ENCODE measurements at places on chromosomes 7 and 10.

- DNase-seq, result no peak
Observed at GRCh38 chr7:72446131-72446530, 34.0 kb upstream of the CALN1 start.

- DNase-seq, result no peak
Observed at GRCh38 chr10:75347186-75347585, 54.4 kb downstream of the ZNF503 start.

- DNase-seq, result no peak
Observed at GRCh38 chr7:129017933-129018538, 36.9 kb downstream of the TNPO3 start.

DNA sequence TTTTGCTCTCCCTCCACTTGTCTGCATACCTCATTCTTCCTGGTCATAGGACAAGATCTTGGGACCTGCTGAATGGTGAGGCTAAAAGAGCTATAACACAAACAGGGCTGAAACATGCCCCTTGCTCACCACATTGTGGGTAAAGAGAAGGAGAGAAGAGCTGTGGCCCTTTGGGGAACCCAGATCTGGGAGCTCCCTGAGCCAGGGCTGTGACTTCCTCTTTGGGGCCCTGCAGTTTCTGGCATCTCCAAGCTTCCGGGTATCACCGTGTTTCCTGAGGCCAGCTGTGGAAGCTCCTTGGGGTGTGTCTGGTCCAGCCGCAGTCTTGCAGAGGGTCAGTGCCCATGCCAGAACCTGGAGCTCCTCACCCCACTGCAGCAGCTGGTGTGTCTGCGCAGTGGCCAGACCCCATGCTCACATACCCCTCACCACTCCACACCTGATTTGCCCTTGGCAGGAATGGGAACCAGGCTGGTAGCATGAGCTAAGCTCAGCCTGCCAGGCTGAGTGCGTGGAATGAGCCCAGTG is 34.0 kb downstream of the DKK1 start:
- no peak for DNase-seq

DNA sequence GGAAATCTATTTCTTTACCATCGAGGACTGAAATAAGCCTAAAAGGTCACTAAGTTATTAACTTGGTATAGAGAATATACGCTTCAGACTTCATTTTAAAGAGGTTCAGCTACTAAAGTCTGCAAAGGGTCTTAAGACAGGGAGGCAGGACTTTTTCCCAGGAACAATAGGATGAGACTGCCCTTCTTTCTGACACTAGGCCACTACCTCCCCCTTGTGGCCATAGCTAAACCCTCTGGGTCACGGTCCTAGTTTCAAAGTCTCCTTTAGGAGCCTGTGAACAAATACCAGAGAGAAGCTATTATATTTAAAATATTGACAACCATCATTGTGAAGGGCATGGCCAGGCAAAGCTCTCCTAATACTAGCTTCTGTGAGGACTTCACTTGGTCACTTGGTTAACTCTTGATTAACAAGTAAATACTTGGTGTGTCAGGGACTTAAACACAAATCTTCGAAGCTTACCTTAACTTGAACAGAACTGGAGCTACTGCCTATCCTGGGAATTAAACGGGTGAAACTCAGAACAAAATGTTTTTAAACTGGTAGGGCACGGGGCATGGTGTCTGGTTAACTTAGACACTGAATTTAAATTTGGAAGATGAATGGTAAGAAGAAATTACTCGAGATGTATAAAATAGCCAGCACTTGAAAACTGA is 75.6 kb downstream of the CCDC6 start:
- no peak for DNase-seq

DNA sequence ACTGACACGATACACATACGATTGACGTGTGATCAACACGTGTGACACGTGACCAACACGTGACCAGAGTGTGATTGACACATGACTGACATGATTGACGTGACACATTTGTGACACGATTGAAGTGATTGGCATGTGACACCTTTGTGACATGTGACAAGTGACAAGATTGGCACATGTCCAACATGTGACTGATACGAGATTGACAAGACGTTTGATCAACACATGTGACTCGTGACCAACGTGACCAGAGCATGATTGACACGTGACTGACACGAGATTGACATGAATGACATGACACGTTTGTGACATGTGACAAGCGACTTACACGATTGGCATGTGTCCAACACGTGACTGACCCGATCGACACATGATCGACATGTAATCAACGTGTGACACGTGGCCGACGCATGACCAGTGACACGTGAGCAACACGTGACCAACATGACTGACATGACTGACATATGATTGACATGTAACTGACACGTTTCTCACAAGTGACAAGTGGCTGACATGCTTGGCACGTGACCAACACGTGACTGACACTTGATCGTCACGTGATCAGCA is 22.0 kb downstream of the CRPPA start:
- DNase-seq, result no peak

DNA sequence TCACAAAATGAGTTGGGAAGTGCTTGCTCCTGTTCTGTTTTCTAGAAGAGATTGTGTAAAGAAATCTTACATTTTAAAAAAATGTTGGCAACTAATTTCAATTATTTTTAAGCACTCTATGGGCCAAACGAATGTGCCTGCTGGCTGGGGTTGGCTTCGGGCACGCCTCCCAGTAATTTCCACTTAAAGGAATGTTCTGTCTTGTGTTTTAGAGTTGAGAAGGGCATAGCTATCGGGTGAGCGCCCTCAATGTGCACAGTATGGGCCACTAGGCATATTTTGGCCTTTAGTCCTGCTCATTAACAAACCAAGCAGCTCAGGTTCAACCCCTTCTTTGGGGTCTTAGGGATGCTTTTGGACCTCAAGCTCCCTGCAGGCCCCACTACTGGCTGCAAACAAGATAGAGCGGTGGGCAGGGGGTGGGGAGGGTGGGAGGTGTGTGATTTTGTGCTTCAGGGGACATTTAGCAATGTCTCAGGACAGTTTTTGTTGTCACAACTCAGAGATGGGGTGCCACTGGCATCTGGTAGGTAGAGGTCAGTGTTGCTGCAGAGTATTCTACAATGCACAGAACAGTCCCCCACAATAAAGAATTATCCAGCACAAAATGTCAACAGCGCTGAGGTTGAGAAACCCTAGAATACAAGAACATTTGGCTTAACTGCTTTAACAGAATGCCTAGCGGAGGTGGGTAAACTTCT is 40.7 kb downstream of the TACC2 start:
- no peak for DNase-seq

DNA sequence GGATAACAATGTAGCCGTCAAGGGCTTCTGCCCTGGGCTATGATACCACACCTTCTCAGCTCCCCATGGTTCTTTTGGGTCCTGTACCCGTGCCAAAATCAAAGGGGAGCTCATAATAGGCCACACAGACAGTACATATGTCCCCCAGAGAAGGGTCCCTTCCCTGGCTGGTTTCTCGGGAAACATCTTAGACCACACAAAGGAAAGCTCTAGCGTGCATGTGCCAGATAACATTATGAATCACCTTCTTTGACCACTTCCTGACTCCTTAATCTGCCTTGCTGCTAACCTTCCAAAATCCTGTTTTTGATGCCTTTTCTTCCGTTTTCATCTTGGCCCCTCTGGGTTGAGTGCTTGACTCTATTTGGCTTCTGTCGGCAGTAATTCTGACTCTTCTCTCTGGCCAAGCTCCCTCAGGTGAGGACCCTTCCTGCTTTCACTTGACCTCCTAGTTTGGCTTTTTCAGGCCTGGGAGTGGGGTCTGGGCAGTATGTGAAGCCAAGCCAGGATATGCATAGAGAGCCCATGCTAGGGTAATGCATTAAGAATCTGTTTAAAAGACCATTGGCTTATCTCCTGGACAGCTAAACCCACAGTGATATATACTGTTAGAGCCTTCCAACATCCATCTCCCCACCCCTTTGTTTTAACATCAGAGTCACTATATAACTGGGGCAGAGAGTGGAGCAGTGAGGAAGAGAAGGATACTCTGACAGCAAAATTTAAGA is 84.8 kb downstream of the ANLN start:
- DNase-seq, result no peak

GRCh38 chr7:17659126-17659525 is 281.2 kb downstream of the SNX13 start:
- DNase-seq, result no peak

GRCh38 chr7:80410081-80410480 is 101.8 kb downstream of the GNAT3 start:
- no peak for DNase-seq

DNA sequence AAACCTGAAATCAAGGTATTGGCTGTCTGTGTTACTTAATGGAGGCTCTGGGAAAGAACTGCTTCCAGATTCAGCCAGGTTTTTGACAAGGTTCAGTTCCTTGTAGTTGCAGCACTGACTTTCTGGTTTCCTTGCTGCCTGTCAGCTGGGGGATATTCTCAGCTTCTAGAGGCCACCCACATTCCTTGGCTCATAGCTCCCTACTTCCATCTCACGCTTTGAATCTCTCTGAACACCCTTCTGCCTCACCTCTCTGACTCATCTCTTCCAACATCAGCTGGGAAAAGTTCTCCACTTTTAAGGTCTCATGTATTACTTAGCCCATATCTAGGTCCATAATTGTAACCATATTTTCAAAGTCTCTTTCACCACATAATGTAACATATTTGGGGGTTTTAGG is 22.9 kb upstream of the GPR22 start:
- DNase-seq, result no peak

GRCh38 chr7:13990984-13991790 is 1.7 kb upstream of the ETV1 start:
- peak; percentile 91 for DNase-seq

GRCh38 chr7:106279425-106280197 is 5.2 kb downstream of the NAMPT start:
- no peak for DNase-seq

GRCh38 chr10:91552274-91553095 is 80.4 kb downstream of the PPP1R3C start:
- DNase-seq, result no peak

DNA sequence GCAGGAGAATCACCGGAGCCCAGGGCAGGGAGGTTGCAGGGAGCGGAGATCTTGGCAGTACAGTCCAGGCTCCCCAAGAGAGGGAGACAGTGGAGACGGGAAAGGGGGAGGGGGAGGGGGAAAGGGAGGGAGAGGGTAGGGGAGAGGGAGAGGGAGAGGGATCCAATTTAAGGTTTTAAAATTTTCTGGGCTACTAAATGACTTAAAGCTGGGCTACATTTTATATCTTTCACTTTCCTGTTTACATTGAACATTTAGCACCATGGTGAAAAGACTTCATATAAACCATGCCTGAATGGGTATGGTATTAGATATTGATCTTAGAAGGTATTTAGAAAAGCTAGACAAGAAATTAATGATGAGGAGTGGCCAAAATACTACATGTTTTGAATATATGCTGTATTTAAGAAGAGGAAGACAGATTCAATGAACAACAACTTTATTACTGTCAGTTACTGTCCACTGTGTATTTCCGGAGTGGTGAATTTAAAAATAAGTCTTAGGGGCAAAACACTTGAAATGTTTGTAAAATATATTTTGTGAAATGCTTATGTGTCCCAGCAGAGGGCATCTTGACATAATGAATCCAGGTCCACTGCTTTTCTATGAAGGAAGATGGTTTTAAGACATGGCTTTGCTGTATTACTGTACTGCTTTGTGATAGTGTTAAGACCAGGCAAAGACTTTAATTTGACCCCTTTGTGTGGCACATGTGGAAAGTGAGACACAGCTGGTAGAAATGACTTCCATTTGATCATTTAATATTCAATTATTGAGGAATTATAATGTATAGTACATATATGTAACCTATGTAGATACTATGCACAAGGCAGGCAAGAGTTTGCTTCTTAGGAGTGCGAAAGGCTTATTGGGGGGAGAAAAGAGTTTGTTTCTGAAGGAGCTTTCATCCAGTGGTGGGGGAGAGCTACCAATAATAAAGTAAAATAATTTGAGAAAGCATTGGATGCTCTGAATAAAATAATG is 52.8 kb downstream of the NRF1 start:
- no peak for DNase-seq

DNA sequence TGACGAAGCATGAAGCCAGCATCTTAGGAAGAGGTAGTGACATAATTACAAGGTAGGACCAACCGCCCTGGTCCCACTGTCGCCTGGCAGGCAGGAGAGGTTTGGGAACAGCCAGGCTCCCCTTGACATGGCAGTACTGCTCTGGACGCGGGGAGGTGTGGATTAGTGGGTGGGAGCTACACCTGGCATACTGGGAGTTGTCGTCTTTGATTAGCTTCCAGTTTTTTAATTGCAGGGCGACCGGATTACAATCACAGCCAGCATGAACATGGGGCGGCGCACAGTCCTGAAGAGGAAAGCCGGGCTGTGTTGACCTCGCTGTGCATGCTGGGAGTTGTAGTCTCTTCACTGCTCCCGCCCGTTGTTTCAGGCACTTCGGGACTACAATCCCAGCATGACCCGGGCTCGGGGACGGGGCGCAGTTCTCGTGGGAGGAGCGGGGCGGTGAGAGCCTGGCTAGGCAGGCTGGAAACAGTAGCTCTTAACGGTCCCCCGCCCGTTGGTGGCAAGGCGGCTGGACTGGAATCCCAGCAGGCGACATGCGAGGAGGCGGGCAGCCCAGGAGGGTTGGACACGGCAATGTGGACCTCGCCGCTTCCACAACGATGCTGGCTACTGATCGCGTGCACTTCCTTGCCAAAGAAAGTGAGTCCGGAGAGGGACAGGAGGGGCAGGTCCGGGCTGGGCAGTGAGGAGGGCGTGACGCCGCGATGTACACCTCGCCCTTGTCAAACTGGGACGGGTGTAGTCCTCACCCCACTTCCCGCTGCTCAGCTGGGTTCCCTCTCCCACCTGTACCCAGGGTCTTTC is 98.0 kb upstream of the ZNF722 start:
- DNase-seq, result peak; percentile 94

GRCh38 chr7:150357771-150358427 is 10.7 kb upstream of the REPIN1 start:
- DNase-seq, result no peak

GRCh38 chr7:125149151-125149550 is 219.5 kb upstream of the POT1 start:
- DNase-seq, result no peak

GRCh38 chr7:26525398-26526264 is 234.0 kb downstream of the SNX10 start:
- DNase-seq, result no peak

DNA sequence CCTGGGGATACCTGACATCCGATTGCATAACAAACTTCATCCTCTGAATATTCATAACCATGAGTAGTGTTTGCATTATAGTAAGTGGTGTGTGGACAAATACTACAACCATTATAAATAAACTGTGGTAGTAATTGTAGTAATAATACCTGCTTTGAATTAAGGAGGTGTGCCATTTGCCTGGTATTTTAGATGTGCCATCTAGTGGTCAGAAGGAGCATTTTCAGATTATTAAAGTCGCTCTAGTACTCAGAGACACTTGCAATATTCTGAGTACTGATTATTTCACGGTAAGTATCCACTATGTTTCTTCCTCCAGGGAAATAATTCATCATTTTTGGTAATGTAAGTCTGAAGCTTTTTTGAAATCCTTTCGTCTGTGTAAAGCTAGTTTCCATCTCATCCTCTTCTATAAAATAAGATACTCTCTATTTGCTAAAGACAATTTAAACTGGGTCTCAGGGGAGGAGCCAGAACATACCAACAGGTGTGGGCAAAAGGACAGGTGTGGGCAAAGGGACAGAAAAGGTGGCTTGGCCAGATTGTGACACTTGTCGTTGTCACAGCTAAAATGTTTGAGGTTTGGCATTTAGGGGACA is 115.3 kb upstream of the WDR11 start:
- DNase-seq, result no peak

All from C1 segment of cervical spinal cord (tissue), 14 donors.